Activated CD4-positive, alpha-beta T cell treated with anti-CD3 and anti-CD28 coated beads, Interleukin-2, amount 50 U/mL, for 24 hours (primary cell): ENCODE measurements at places on chromosomes 3 and 15.

- no peak for DNase-seq
Measured at GRCh38 chr15:43873651-43874050, 46.8 kb downstream of the WDR76 start.

DNA sequence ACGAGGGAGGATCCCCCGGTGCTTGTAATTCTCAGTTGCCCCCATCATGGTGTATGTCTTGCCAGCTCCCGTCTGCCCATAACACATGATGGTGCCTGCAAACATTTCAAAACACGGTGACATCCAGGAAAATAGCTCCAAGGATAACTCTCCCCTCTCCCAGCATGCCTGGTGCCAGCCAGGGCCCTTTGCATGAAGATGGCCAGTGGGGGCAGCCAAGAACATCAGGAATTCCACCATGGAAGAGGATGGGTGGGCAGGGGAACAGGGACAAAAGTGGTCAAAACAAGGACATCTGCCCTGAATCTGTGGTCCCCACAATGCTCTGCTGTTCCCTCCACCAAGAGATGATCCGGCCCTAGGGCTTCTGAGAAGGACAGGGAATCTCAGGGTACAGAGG, 9.0 kb downstream of the KIF9 start:
- no peak for DNase-seq

- no peak for DNase-seq
Measured at GRCh38 chr3:152319256-152319655, 50.5 kb downstream of the MBNL1 start.

- DNase-seq: no peak
Measured at GRCh38 chr3:59809710-59810444, 760.1 kb upstream of the CFAP20DC start.

GRCh38 chr15:52682781-52683180, 3.6 kb upstream of the ATOSA start:
- DNase-seq: no peak

DNA sequence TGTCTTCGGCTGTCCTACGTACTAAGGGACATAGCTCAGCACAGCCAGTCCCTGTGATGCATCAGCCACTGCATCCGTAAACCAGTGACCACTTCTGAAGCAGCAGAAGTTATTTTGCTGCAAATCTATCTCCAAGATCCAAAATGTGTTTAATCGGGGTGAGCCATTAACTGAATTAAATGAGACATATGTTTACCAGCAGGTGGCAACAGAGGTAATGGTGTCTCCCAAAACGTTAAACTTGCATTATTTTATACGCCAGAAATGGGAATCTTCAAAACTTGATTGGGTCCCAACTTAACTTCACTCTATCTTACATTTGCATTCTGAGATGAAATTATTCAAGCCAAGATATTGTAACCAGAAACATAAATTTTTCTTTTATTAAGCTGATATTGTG, 75.3 kb upstream of the BOC start:
- no peak for DNase-seq

DNA sequence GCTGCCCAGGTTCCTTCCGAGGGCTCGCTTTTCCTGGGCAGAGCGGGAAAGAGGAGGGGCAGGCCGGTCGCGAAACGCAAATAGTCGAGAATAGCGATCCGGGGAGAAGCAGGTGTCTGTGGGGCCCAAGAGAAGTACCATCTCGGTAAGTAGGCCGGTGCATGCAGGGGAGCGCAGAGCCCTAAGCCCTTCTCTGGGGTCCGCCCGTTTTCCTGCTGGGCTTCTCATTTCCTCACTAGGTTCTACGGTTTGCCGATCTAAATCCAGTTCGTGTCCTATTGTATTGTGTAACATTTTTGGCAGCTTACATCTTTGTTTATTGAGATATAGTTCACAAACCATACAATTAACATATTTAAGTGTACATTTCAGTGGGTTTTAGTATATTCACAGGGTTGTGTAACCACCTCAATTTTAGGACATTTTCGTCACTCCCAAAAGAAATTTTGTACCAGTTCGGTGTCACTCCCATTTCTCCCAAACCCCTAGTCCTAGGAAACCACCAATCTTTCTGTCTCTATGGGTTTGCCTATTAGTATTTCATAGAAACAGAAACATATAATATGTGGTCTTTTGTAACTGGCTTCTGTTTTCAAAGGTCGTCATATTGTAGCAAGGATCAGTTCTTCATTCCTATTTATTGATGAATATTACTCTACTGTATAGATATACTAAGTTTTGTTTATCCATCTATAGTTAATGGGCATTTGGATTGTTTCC, 6.8 kb upstream of the TRIM69 start:
- DNase-seq: no peak

- DNase-seq: no peak
Measured at GRCh38 chr3:132255041-132255745, 62.0 kb upstream of the ACP3 start.

GRCh38 chr3:113867506-113867905, 28.9 kb downstream of the GRAMD1C start:
- no peak for DNase-seq
